ENCODE measurements at places on chromosomes 7 and 10.

- DNase-seq: no peak
Observed at GRCh38 chr10:121927318-121927840, 452 bp downstream of the ATE1 start.

GRCh38 chr10:69345402-69345801 is 67.1 kb downstream of the HK1 start:
- no peak for DNase-seq

GRCh38 chr10:75612904-75613684 is 181.7 kb downstream of the LRMDA start:
- no peak for DNase-seq

- no peak for DNase-seq
Observed at GRCh38 chr10:117830787-117831212, 215.9 kb downstream of the RAB11FIP2 start.
